Muscle of leg (tissue), 16 donors: ENCODE measurements at places on chromosomes 12 and 14.

- no peak for DNase-seq
These were observed 100.8 kb upstream of the DIO3 start for GRCh38 chr14:101460521-101460920.

GRCh38 chr12:19963972-19964371, 404.4 kb upstream of the PDE3A start:
- no peak for DNase-seq

DNA sequence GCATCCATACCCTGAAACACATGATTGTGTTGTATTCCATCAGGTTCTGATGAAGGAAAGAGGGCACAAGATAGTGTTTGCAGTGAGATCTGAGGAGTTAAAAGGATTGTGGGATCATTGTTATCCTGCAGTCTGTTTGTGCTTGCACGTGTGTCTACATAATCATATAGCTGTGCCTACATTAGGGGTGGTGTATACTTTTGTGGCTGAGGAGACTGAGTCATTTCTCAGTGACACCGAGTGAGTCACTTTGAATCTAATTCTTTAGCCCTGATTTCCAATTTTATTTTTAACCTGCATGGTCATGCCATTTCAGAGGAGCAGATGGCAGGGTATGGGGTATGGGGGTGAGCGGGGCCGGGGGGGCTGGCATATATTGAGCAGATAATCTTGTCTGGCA, 133.2 kb downstream of the ANO4 start:
- DNase-seq = no peak

DNA sequence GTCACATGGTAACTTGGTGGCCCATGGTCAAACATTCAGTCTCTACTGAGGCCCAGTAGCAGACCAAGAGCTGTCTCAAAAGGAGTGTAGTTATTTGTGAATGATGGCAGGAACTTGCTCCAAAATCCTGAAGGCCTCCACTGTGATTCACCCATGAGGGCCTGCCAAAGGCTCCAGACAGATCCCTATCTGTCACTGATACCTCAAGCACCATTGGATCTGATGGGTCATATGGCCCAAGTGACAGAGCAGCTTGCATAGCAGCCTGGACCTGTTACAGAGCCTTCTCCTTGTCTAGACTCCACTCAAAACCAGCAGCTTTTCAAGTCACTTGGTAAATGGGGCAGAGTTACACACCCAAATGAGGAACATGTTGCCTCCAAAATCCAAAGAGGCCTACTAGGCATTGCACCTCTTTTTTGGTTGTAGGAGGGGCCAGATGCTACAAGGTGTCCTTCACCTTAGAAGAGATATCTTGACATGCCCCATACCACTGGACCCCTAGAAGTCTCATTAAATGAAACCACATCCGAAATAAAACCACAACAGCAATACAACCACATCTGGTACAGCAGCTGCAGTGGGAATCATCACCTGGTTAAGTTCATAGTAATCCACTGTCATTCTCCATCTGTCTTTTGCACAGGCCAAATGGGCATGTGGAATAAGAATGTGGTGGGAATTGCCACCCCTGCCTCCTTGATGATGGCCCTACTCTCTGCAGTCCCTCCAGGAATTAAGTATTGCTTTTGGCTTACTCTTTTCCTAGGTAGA, 150.4 kb upstream of the MAX start:
- no peak for DNase-seq

- DNase-seq = no peak
These were observed 7.0 kb upstream of the CEBPE start for GRCh38 chr14:23125933-23126524.
